Coronary artery (tissue), 2 donors: ENCODE measurements at places on chromosomes 6 and 20.

DNA sequence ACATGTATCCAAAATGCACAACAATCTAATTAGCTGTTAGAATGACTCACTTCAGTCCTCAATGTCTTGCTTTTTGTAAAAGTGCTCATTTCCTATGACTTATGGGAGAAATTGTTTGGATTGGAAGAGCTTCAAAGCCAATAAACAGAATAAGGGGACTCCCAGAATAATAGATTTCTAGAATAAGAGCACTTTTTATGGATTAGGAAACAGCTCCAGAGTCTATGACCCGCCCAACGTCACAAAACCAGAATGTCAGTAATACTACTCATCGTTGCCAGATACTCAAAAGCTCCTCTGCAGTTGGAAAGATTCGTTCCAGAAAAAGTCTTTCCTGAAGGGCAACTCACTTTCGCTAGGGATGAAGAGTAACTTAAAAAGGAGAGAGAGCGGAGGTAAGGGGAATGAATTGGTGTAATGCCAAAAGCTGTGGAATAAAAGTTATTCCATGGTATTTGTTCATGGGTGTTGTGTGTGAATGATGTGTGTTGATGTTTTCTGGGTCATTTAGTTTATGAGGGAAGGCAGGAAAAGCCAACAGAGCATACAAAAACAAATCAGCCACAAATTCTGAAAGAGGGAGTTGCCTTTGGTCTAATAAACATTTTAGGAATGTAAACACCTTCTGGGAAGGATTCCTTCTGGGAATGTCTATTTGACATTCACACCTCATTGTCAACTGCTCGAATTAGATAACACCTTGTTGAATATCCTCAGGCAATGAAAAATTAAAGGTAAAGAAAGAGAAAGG lies 64.6 kb downstream of the SYNE1 start:
- DNase-seq = no peak

DNA sequence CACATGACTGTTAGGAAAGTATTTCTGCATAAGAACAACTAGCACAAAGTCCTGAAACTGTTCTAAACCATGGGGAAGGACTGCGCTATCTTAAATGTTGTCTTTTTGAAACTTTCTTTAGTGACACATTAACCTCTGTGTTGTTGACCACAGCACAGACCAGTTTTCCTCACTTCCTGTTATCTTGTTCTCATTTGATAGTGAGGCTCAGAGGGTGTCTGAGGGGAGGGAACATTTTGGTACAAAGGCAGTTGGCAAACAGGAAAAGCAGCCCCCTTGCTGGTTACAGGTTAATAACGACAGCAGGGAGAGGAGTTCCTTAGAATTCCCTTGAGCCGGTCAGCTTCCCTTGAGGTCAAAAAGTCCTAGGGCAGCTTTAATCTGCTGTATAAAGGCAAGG lies 143.5 kb upstream of the BMP2 start:
- DNase-seq = no peak

GRCh38 chr6:154721460-154721859 lies 11.8 kb upstream of the SCAF8 start:
- DNase-seq = no peak

- no peak for DNase-seq
Observed at GRCh38 chr6:152854086-152854795, 103.6 kb downstream of the VIP start.
